ENCODE measurements at places on chromosomes 12 and 14.

- no peak for DNase-seq
These were observed 2.7 kb downstream of the APOLD1 start for GRCh38 chr12:12788131-12788530.

DNA sequence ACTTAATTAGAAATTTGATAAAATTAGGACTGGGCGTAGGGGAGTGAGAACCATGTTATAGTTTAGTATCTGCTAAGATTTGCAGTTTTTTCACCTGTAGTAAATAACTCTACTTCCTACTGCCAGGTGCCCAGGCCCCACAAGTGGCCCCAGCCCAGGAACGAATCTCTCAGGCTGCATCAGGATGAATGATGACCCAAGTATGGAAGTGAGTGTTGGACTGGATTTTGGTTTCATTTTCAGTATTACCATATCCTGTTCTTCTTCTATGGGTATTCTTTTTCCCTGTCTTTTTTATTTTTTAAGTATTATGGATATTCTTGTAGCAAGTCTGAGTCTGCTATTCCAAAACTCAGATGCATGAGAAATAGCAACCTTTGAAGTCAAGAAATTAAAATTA, 120.3 kb upstream of the BCAT1 start:
- DNase-seq, result no peak

GRCh38 chr12:121248622-121249021, 38.7 kb downstream of the P2RX4 start:
- DNase-seq, result no peak

DNA sequence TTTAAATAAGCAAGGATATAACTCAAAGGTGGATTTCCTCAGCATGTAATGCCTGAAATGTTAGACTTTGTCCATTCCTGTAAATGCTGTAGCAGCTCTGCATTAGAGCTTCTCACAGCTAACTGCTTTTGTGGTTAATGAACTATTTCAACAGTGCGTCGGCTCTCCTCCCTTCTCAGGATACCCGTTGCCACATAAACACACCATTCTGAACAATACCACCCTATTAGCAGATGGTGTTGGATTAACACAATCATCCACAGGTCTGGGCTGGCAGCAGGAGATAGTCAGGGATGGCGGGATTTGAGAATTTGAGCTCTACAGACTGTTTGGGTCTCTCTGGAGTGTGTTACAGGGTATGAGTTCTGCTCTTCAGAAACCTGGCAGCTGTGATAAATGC, 33.5 kb upstream of the C12orf42 start:
- DNase-seq, result no peak

GRCh38 chr12:72432037-72432604, 160.0 kb downstream of the TRHDE start:
- no peak for DNase-seq

- no peak for DNase-seq
These were observed 49.2 kb downstream of the ANAPC7 start for GRCh38 chr12:110354172-110354780.

- DNase-seq, result no peak
These were observed 58.6 kb downstream of the MON2 start for GRCh38 chr12:62525271-62525670.

GRCh38 chr12:99558109-99558508, 89.4 kb upstream of the GARIN6 start:
- no peak for DNase-seq

- DNase-seq, result no peak
These were observed 7.8 kb downstream of the GALNT6 start for GRCh38 chr12:51383269-51383905.

DNA sequence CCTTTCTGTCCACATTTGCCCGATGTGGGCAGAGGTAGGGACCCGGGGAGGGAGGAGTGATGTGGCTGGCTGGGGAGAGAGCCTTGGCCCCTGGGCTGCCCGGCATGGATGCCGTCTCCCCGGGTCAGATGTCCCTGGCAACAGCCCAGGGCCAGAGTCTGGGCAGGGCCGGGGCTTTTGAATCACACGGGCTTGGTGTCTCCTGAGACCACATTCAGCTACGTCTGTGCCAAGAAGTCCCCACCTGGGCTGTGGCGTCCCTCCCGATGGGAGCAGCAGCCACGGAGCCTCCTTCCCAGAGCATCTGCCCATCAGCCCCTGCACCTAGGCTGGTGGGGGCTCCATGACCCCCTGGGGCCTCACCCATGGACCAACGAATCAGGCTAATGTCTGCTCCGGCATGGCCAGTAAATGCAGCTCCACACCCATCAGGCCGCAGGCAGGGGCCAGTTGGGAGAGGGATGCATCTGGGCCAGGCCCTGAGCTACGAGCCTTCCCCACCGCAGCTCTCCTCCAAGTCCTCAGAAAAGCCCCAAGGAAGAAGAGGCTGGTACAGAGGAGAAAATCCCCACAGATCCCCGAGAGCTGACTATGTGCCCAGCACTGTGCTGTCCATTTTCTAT, 109.4 kb downstream of the RFLNA start:
- no peak for DNase-seq

DNA sequence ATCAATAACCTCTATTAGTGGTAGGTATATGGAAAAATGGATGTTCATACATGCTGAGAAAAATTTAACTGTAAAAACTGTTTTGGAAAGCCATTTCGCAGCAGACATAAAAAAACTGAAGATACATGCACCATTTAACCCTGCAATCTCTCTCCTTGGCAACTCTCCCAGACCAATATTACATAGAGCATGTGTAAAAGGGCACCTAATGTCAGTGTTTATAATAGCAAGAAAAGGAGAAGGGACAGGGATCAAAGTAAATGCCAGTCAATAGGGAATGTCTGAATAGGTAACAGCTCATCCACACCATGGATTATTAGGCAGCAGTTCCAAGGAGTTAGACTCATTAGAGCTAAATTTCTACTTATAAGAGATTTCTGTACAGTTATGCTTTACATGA, 77.2 kb downstream of the BTG1 start:
- DNase-seq, result peak; percentile 84

- DNase-seq, result no peak
These were observed 58.7 kb upstream of the NCOR2 start for GRCh38 chr12:124625867-124626675.

GRCh38 chr12:120010661-120011230, 21.7 kb downstream of the BICDL1 start:
- no peak for DNase-seq

DNA sequence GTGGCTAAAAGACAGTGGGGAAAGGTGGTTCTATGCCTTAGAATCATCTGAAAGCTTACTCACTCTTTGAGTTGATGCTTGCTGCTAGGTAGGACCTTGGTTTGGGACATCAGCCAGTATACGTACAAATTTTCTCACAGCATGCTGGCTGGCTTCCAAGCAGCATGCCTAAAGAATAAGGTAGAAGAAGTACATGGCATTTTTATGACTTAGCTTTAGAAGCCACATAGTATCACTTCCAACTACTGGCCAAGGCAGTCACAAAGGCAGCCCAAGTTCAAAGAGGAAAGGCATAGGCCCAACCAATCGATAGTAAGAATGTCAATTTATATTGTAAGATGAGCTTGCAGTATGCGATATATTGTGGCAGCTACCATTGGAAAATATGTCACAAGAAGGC, 284.2 kb upstream of the CAND1 start:
- peak; percentile 6 for DNase-seq

GRCh38 chr12:108131657-108132126, 2.6 kb downstream of the WSCD2 start:
- no peak for DNase-seq

DNA sequence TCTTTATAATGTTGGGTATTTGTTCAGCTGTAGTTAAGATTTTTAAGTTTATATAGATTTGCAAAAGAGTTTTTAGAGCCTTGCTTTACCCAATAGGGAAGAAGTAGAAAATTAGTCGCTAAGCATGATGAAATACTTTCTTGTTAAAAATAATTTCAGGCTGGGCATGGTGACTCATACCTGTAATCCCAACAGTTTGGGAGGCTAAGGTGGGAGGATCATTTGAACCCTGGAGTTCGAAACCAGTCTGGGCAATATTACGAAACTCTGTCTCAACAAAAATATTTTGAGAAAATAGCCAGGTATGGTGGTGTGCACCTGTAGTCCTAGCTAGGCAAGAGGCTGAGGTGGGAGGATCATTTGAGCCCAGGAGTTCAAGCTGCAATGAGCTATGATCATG, 18.7 kb upstream of the SCFD1 start:
- no peak for DNase-seq

DNA sequence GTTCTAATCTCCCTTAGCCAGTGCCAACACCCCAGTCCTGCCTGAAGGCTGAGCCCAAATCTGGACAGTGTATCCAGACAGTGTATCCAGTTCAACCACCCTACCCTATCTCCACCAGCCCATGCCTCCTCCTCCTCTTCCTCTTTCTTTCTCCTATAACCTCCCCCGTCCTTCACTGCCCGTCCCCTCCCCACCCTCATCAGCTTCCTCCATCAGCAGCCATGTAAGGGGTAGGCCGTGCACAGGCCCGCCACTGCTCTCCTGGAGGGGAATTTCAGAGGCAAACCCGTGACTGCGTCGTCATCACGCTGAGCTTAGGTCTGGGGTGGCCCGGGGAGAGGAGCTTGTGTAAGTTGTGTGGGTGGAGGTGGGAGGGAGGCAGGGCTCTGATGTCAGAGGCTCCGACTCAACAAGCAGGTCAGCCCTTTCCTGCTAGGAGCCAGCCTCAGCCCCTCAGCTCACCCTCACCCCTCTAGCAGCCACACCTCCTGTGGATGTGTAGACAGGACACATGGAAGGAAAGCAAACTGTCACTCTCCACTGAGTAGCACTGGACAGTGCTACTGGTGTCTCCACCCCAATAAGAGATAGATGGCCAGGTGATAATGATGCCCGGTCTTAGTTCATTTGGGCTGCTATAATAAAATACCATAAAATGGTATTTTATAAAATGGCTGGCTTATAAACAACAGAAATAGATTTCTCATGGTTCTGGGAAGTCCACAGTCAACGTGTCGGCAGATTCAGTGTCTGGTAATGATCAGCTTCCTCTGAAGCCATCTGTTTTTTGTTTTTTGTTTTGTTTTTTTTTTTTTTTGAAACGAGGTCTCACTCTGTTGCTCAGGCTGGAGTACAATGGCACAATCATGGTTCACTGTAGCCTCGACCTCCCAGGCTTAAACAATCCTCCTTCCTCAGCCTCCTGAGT, 50.5 kb downstream of the IRF2BPL start:
- no peak for DNase-seq

- DNase-seq, result no peak
These were observed 93.0 kb downstream of the PLEKHA5 start for GRCh38 chr12:19222558-19222957.

DNA sequence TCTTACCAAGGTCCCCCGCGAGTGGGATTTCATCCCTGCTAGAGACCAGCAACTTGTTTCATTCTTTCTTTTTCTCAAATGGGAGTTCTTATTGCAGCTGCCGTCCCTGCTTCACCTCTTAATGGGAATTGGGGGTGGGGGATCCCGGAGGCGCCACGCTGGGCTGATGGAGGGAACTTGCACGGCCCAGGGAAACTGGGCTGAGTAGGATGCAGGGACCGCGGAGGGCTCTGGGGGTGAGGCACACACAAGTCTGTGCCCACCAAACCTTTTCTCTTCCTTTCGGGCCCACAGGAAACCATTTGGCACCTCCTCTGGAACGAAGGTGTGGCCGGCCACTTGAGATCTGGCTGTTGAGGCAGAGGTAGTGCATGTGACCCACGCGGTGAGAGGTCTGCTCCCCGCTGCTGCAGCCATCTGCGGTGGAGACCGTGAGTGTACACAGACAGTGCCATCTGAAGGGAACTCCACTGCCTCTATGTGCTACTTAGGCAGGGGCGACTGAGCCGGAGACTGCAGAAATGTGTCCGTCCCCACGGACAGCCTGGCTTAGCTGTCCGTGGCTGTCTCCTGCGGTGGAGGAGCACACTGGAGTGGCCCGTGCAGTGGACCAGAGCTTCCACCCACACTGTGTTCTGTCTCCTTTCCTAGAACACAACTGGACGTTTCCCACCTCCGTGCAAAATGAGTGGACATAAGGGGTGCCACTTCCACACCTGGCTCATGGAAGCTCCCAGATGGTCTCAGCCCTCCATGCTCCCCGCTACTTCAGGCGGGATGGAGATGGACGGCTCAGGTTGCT, 42.1 kb upstream of the TESC start:
- no peak for DNase-seq

DNA sequence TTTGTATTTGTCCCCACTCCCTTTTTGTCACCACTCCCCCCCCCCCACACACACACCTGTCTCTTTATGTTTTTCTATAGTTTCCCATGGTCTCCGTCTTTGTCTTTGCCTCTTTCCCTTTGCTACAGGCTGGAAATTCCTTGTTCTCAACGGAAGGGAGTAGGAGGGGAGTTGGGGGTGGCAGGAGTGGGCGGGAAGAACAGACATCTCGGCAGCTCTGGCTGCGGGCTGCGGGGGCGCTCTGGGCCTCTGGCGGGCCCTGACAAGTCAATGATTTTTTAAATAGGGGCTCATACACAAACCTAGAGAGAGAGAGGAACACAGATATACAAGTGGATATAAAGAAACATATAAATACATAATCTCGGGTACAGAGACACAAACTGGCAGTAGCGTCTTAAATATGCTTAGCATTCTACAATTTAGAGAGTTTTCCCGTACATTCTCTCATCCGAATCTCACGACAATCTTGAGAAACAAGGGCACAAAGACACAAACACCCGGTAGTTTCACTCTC, 2.4 kb upstream of the NAB2 start:
- DNase-seq, result peak; percentile 61

- DNase-seq, result peak; percentile 38
These were observed 27.7 kb downstream of the PPP1R13B start for GRCh38 chr14:103819503-103820307.

DNA sequence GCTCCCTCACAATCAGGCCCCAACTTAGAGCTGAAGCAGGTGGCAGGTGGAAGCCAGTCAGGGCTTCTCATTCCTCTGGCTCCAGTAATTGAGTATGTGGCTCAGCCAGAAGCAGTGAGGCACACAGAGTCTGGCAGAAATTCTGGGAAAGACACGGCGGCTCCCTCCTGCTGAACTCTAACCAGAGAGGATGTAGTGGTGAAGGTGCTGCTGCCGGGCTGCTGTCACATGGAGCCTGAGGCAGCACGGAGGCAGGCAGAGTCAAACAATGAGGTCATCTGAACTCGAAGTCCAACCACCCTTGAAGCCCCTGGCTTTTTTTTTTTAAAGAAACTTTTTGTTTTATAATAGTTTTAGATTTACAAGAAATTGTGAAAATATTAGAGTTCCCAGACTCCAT, 33.4 kb upstream of the SMOC1 start:
- no peak for DNase-seq

DNA sequence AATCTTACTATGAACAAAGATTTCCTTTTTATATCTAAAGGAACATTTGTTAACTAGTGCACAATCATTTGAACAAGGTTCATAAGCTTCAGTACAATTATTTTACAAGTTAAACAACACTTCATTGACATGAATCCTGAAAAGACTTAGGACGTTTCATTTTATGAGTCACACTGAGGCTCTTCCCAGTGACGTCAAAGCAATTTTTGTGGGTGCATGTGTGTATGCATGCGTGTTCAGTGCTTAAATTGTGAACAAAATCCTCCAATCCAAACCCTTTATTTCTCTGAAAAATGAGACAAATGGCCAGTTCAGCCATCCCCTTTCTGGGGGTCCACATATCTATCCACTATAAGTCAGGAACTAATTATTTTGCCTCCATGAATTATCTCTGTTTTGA, 2.9 kb downstream of the LMNTD1 start:
- no peak for DNase-seq

GRCh38 chr14:88013750-88014349, 8.9 kb downstream of the GPR65 start:
- peak; percentile 22 for DNase-seq

All from COR-L47 (cell line).